Lower lobe of right lung (tissue), 2 donors: ENCODE measurements at places on chromosomes 5 and 9. TPM values are rescaled to one million over a fixed set of nuclear protein-coding genes. Genes with fewer than 3 reads are reported as not detected.

DNA sequence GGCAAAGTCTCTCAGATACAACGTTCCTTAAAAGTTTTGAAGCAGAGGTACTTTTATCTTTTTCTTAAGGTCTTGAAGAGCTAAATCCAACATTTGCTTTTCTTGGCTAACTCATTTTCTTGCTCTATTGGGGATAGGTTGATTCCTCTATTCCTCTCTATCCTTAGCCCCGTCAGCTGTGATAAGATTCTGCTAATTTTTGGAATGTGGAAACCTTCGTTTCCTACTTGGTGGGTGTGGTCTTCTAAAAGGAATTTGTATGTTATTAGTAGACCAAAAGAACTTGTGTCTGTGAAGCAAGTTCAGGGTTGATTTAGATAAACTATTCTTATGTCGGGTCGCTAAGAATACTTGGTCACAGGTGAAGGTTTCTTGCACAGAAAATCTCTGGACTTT lies 308.6 kb downstream of the ADAMTS6 start:
- H3K36me3 ChIP-seq, result no peaks in the 10 kb centered on the region
- no peaks in the 10 kb centered on the region for H3K27me3 ChIP-seq
- H3K4me3 ChIP-seq, result no peak overlapping the region
- no peak for DNase-seq
- H3K4me1 ChIP-seq, result no peaks in the 10 kb centered on the region

DNA sequence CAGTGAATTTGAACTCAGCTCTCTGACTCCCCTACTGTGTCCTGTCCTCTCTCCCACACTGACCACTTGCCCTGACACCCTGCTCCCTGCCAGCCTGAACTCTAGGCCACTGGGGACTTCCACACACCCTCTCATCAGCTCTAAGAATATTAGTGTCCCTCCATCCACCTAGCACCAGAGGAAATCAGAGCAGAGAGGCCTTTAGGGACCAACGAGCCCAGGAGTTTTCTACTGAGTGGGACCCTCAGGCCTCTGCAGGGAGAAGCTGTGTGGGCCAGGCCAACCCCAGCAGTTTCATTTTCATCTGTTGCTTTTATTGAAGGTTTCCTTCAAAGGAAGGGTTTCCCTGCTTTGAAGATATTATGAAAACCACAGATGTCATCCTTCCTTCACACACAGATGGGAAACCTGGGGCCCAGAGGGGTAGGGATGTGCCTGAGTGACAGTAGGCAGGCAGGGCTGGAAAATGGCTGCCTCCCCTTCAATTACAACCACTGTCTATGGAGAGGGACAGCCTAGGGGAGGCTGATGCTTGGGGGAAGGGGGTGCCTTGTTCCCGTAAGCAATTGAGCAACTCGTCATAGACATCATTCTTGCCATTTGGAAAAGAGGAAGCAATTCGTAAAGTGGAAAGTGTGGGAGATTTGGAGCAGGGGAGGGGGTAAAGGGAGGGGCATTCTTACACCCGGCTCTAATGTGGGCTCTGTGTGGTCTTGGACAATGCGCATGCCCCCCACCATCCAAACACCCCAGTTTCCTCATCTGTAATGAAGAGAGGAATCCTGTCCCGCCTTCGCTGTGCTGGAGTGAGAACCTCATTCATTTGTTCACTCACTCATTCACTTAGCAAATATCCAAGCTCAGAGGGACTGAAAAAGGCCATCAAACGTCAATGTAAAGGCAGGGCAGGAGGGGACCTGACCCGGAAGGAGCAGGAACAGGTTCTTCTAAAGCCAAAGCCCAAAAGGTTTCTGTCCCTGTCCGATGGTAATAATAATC lies 3.9 kb downstream of the GLIPR2 start:
- DNase-seq, result no peak
- no peaks in the 10 kb centered on the region for H3K36me3 ChIP-seq

- DNase-seq, result no peak
- no peak overlapping the region for H3K4me3 ChIP-seq
- no peaks in the 10 kb centered on the region for H3K36me3 ChIP-seq
- no peaks in the 10 kb centered on the region for H3K27me3 ChIP-seq
- peaks cover 5% of the 10 kb centered on the region for H3K4me1 ChIP-seq
These were observed 371.0 kb downstream of the CSNK1G3 start for GRCh38 chr5:123882965-123883345.

GRCh38 chr5:116861666-116862065 lies 287.0 kb upstream of the SEMA6A start:
- no peaks in the 10 kb centered on the region for H3K27me3 ChIP-seq
- no peaks in the 10 kb centered on the region for H3K36me3 ChIP-seq
- no peak for DNase-seq

- H3K27me3 ChIP-seq, result no peaks in the 10 kb centered on the region
- H3K4me1 ChIP-seq, result no peaks in the 10 kb centered on the region
- H3K36me3 ChIP-seq, result no peaks in the 10 kb centered on the region
- DNase-seq, result no peak
- no peak overlapping the region for H3K27ac ChIP-seq
These were observed 252.4 kb upstream of the CCNH start for GRCh38 chr5:87665166-87665565.

- no peak overlapping the region for H3K4me3 ChIP-seq
- H3K27ac ChIP-seq, result no peak overlapping the region
- no peaks in the 10 kb centered on the region for H3K4me1 ChIP-seq
- no peak for DNase-seq
These were observed 29.2 kb downstream of the NR4A3 start for GRCh38 chr9:99850736-99851499.

DNA sequence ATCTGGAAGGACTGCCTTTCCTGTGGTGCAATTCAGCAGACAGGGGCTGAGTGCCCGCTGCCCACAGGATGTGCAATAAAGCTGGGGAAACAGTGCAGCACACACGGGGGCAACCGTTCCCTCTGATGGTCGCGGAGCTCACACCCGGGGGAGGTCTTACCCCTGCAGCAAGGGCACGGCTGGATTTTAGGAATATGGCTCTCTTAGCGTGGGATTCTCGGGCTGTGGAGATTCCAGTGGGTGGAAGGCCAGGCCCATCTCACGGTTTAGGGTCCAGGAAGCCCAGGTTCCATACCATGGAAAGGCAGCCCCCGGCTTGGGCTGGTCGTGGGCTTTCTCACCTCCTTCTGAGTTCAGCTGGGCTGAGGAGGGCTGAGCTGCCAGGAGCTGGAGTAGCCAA lies 244.1 kb downstream of the MED10 start:
- H3K27me3 ChIP-seq, result no peaks in the 10 kb centered on the region
- no peak overlapping the region for H3K4me3 ChIP-seq
- H3K27ac ChIP-seq, result no peak overlapping the region
- H3K4me1 ChIP-seq, result no peaks in the 10 kb centered on the region
- no peak for DNase-seq

The PCDHAC2 gene
- total RNA-seq, result 5.8 TPM

The MYMK gene
- total RNA-seq, result not detected

The SLC6A3 gene
- total RNA-seq, result 0.12 TPM

The WNK2 gene
- total RNA-seq, result 7.7 TPM
